Thoracic aorta (tissue), 2 donors: ENCODE measurements at places on chromosomes 1 and 21. TPM values are rescaled to one million over a fixed set of nuclear protein-coding genes. Genes with fewer than 3 reads are reported as not detected.

GRCh38 chr21:28439788-28440187, 552.9 kb downstream of the LTN1 start:
- no peak for DNase-seq
- peaks cover 5% of the 10 kb centered on the region for H3K4me1 ChIP-seq
- H3K27ac ChIP-seq = no peak overlapping the region
- H3K27me3 ChIP-seq = no peaks in the 10 kb centered on the region
- no peaks in the 10 kb centered on the region for H3K36me3 ChIP-seq

DNA sequence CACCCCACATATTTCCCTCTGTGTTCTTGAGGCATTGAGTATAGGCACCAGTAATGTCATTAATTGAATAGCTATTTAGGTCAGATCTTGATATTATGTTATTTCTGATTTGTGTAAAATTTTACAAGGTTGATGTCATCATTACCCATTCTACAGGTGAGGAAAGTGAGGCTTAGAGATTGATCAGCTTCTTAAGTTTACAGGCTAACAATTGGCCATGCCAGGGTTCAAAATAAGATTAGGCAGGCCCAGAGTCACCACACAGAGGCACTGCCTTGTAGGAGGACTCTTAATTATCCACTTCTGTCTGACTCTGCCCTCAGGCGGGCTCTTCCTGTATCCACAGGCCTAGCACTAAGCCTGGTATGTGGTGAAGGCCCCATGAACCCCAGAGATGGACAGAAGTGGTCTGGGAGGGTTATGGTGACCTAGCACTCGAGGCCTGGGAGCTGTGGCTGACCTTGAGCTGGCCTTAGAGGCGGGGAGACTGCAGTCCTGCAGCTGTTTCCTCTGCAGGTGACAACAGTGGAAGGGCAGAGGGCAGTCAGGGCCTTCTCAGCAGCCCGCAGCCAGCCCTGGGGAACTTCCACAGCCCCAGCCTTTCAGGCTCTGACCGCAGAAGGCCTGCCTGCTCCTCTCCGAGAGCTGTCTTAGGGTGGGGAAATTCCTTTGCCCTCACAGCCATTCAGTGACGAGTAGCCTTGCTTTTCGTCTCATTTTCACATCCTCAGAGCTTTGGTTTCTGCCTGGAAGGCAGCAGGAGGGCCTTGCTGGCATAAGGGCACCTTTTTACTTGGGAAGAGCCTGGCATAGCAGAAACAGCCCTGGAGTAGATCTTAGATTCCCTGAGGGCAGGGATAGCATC, 12.2 kb downstream of the ZDHHC18 start:
- H3K4me1 ChIP-seq = no peaks in the 10 kb centered on the region
- H3K27me3 ChIP-seq = no peaks in the 10 kb centered on the region
- no peak overlapping the region for H3K27ac ChIP-seq
- peaks cover 37% of the 10 kb centered on the region for H3K36me3 ChIP-seq
- no peak for DNase-seq
- no peak overlapping the region for H3K4me3 ChIP-seq

- H3K4me1 ChIP-seq = no peaks in the 10 kb centered on the region
- no peaks in the 10 kb centered on the region for H3K27me3 ChIP-seq
- H3K4me3 ChIP-seq = no peak overlapping the region
- no peak for DNase-seq
- H3K27ac ChIP-seq = no peak overlapping the region
- no peaks in the 10 kb centered on the region for H3K36me3 ChIP-seq
Observed at GRCh38 chr1:213444224-213444623, 393.2 kb downstream of the RPS6KC1 start.

GRCh38 chr1:42209526-42210251, 45.1 kb upstream of the GUCA2A start:
- DNase-seq = no peak
- H3K27ac ChIP-seq = no peak overlapping the region
- no peaks in the 10 kb centered on the region for H3K27me3 ChIP-seq
- H3K4me3 ChIP-seq = no peak overlapping the region
- no peaks in the 10 kb centered on the region for H3K36me3 ChIP-seq

The CORT gene
- total RNA-seq = not detected

- H3K4me3 ChIP-seq = no peak overlapping the region
- H3K27me3 ChIP-seq = no peaks in the 10 kb centered on the region
- H3K27ac ChIP-seq = no peak overlapping the region
- no peaks in the 10 kb centered on the region for H3K36me3 ChIP-seq
- no peak for DNase-seq
Observed at GRCh38 chr1:94012708-94013366, 103.6 kb upstream of the GCLM start.

GRCh38 chr1:30263888-30264671, 459.3 kb downstream of the MATN1 start:
- H3K27me3 ChIP-seq = no peaks in the 10 kb centered on the region
- DNase-seq = no peak
- H3K4me3 ChIP-seq = no peak overlapping the region
- H3K36me3 ChIP-seq = no peaks in the 10 kb centered on the region
- no peak overlapping the region for H3K27ac ChIP-seq
- H3K4me1 ChIP-seq = no peaks in the 10 kb centered on the region

GRCh38 chr21:41166884-41167283, 1.1 kb upstream of the BACE2 start:
- peak overlapping the region; percentile 97 for H3K4me3 ChIP-seq
- H3K36me3 ChIP-seq = no peaks in the 10 kb centered on the region
- peaks cover 32% of the 10 kb centered on the region for H3K4me1 ChIP-seq
- H3K27me3 ChIP-seq = no peaks in the 10 kb centered on the region

GRCh38 chr1:231252336-231252735, 11.3 kb downstream of the GNPAT start:
- no peaks in the 10 kb centered on the region for H3K36me3 ChIP-seq
- DNase-seq = no peak
- no peak overlapping the region for H3K27ac ChIP-seq
- H3K27me3 ChIP-seq = no peaks in the 10 kb centered on the region
- no peak overlapping the region for H3K4me3 ChIP-seq
- H3K4me1 ChIP-seq = no peaks in the 10 kb centered on the region

- no peak overlapping the region for H3K4me3 ChIP-seq
- peaks cover 7% of the 10 kb centered on the region for H3K4me1 ChIP-seq
- DNase-seq = no peak
- no peaks in the 10 kb centered on the region for H3K36me3 ChIP-seq
- no peaks in the 10 kb centered on the region for H3K27me3 ChIP-seq
- H3K27ac ChIP-seq = no peak overlapping the region
Observed at GRCh38 chr1:68339505-68339904, 107.2 kb upstream of the WLS start.

GRCh38 chr1:159664247-159664646, 50.1 kb downstream of the CRP start:
- H3K4me1 ChIP-seq = no peaks in the 10 kb centered on the region
- no peaks in the 10 kb centered on the region for H3K27me3 ChIP-seq
- no peak for DNase-seq

DNA sequence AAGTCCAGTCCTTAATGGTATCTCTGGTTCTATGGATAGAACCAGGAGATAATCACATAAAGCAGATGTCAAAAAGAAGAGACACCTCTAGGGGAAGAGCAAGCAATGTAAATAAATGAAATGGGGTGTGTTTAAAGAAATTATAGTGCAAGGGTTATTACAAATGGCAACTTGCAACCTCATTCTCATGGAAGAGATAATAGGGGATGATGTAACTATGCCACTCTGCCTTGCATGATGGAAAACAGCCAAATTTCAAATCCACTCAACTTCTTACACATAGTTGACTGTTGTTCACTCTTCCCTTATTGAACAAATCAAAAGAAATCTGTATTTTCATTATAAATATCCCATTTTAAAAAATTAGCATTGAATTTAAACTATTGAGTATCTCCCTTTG, 274.0 kb upstream of the TMPRSS15 start:
- H3K36me3 ChIP-seq = no peaks in the 10 kb centered on the region
- no peak for DNase-seq
- H3K27me3 ChIP-seq = no peaks in the 10 kb centered on the region
- H3K4me3 ChIP-seq = no peak overlapping the region
- no peaks in the 10 kb centered on the region for H3K4me1 ChIP-seq

- H3K27me3 ChIP-seq = no peaks in the 10 kb centered on the region
- H3K36me3 ChIP-seq = no peaks in the 10 kb centered on the region
- no peak overlapping the region for H3K4me3 ChIP-seq
- H3K4me1 ChIP-seq = no peaks in the 10 kb centered on the region
Observed at GRCh38 chr21:36089946-36090345, 20.1 kb downstream of the CBR1 start.

DNA sequence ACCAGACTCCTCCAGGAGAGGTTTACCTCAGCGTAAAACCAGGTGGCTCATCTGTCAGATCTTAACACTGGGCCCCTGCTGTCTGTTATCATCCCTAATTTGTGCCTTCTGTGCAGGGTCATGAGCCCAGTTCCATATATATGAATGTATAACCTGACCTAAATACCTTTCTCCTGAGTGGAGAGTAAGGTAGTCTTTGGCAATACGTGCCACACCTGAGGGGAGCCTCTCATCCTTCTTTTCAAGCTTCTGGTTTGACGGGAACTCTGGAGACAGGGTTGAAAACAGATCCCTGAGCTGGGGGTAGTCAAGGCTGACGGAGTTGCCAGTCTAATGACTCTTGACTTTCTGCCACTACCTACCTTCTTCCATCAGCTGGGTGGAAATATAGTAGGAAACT, 4.1 kb downstream of the SFT2D2 start:
- DNase-seq = no peak
- H3K4me1 ChIP-seq = peaks cover 67% of the 10 kb centered on the region
- no peaks in the 10 kb centered on the region for H3K27me3 ChIP-seq
- peaks cover 28% of the 10 kb centered on the region for H3K36me3 ChIP-seq

The VCAM1 gene
- total RNA-seq = 42.4 TPM

The FCRLB gene
- 0.68 TPM for total RNA-seq

GRCh38 chr1:66503841-66504470, 30.0 kb upstream of the SGIP1 start:
- no peak overlapping the region for H3K4me3 ChIP-seq
- H3K4me1 ChIP-seq = no peaks in the 10 kb centered on the region
- no peaks in the 10 kb centered on the region for H3K27me3 ChIP-seq
- no peaks in the 10 kb centered on the region for H3K36me3 ChIP-seq
- no peak overlapping the region for H3K27ac ChIP-seq
- no peak for DNase-seq

DNA sequence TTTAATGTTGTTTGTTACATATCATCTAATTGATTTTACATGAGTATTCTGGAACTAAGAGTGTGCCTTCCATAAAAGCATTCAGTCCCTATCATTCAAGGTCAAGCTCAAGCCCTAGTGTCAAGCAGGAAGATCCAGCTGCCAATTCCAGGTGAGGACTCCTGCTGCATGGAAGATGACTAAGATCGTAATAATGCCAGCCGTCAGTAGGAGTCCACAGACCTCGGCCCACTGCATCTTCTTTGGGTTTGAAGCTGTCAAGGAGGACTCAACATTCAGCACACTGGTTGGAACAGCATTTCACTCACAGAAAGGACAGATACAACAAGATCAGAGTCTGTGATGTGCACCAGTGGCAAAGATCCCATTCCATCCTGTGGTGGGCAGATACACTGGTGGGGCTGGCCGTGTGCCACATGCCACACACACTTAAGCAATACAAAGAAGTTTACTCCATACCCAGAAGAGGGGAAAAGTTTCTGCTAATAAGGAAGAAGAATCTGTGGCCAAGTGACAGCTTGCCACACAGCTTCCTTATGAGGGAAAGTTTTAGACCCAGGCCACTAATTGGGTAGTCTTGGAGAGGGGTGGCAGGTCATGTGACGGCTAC, 160.4 kb downstream of the PIK3R3 start:
- DNase-seq = no peak
- peaks cover 3% of the 10 kb centered on the region for H3K36me3 ChIP-seq
- H3K4me3 ChIP-seq = no peak overlapping the region
- no peaks in the 10 kb centered on the region for H3K27me3 ChIP-seq

DNA sequence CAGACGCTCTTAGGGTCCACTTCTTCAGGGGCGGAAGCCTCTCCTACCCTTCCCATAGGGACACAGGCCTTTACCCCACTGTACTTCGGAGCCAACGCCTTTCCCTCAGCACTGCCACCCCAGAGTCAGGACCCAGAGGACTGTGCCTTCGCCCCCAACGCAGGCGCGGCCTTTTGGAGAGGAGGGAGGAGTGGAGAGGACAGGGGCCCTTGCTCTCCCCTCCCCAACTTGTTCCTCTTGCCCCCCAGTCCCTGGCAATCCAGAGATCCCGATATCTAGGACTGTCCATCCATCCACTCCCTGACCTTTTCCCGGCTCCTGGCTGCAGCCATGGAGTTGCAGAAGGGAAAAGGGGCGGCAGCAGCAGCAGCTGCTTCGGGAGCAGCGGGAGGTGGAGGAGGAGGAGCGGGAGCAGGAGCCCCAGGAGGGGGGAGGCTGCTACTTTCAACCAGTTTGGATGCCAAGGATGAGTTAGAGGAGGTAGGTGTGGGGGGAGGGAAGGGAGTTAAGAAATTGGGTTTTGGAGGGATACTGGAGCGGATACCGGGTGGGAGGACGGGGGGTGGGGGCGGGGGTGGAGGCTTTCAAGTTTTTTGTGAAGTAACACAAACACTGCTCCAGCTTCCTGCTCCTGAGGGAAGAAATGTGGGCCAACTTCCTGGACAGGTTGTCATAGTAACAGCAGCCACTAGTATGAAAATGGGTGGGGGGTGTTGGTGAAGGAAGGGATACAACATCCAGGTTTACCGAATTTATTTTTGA, 636 bp downstream of the INTS3 start:
- H3K27ac ChIP-seq = peak overlapping the region; percentile 100
- DNase-seq = peak; percentile 9
- no peaks in the 10 kb centered on the region for H3K36me3 ChIP-seq
- no peaks in the 10 kb centered on the region for H3K27me3 ChIP-seq
- peaks cover 40% of the 10 kb centered on the region for H3K4me1 ChIP-seq
